ENCODE measurements at places on chromosomes 5 and 9.

GRCh38 chr5:109859537-109859936 is 169.8 kb downstream of the MAN2A1 start:
- no peak for DNase-seq

- no peak for DNase-seq
These were observed 7.4 kb downstream of the B4GALT1 start for GRCh38 chr9:33159777-33160127.

DNA sequence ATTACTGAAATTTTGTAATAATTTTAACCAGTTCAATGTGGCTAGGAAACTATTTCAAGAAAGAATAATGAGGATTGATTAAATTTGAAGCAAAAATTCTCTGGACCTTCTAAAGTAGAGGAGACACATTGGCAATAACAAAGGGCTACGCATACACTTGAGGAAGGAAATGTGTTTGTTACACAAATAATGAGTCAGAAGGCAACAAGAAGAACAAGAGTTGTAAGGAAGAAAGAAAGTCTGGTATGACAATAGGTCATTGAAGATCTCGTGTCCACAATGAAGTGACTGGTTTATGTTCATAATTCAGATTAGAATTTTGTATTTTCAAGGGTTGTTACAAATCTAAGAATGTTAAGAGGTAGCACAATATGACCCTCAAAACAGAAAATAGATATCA is 25.8 kb downstream of the ST8SIA4 start:
- no peak for DNase-seq

- no peak for DNase-seq
These were observed 24.2 kb upstream of the STOM start for GRCh38 chr9:121394292-121394691.

DNA sequence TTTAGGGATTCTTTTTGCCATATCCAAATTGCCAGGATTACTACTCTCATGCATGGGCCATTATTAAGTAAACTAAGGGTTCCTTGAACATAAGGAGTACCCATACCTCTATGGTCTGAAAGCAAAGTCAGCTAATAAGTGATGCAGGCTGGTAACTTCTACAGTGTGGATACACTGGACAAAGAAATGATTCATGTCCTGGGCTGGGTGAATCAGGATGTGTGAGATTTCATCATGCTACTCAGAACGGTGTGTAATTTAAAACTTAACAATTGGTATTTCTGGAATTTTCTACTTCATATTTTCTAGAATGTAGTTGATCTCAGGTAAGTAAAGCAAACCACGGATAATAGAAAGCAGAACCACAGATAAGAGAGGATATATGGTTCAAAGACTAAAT is 428.8 kb downstream of the CHSY3 start:
- no peak for DNase-seq

DNA sequence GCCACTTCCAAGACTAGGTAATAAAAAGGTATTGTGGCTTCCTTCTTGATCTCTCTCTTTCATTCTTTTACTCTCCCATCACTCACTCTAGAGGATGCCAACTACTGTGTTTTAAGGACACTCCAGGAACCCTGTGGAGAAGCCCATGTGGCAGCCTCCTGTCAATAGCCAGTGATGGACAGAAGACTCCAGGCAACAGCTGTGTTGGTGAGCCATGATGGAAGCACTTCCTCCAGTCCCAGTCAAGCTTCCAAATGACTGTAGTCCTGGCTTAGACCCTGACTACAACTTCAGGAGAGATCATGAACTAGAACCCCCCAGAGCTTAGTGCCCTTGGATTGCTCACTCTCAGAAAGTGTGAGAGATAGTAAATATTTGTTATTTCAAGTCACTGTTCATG is 123.9 kb downstream of the PPP2R2B start:
- no peak for DNase-seq

DNA sequence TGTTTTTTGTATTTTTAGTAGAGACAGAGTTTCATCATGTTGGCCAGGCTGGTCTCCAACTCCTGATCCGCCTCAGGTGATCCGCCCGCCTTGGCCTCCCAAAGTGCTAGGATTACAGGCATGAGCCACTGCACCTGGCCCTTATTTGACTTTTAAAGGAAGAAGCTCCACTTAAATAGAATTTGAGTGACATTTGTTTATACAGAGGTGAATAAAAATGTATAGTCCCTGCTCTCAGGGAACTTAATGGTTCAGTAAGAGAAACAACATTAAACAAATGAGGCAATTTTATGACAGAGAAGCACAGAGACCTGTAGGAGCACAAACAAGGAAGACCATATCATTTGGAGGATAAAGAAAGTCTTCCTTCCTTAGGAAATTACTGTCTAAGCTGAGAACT is 65.7 kb downstream of the C9orf152 start:
- DNase-seq, result no peak

DNA sequence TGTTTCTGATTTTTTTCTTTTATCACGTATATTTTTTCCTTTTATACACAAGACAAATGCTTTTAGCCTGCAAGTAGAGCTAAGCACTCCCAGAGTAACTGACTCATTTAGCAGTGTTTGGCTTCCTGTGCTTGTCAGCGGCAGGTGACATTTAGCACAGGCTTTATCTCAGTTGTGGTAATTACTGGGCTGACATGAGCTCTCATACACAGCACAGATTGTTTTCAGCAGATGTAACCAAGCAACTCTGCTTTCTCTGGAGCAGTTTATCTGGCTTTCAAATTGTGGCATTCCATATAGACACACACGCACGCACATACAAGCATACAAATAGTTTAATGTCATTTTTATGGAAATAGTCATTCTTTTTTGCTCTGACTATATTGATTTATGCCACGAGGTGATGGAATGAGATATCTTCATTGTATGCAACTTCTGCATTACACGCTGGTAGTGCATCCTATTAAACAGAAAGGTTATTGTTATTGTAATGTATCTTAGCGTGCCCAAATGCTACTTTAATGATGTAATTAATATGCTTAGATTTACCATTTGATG is 379.0 kb upstream of the GRAMD2B start:
- DNase-seq, result no peak

DNA sequence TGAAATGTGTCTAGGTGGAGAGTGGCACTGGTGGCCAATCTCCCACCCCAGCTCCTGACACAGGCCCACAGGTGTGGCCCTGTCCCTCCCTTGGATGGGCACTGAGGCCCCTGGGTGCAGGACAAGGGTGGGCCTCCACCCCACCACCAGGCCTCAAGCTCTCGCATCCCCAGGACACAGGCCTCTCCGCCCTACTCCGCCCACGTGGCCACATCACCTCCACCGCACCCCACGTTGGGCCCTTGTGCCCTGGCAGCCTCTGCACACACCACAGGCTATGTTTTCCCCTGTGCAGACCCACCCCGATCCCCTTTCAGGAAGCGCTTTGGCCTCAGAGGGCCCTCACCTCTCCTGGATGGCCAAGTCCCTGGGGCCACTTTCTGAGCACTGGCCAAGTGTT is 54.7 kb downstream of the SECISBP2 start:
- DNase-seq, result no peak

DNA sequence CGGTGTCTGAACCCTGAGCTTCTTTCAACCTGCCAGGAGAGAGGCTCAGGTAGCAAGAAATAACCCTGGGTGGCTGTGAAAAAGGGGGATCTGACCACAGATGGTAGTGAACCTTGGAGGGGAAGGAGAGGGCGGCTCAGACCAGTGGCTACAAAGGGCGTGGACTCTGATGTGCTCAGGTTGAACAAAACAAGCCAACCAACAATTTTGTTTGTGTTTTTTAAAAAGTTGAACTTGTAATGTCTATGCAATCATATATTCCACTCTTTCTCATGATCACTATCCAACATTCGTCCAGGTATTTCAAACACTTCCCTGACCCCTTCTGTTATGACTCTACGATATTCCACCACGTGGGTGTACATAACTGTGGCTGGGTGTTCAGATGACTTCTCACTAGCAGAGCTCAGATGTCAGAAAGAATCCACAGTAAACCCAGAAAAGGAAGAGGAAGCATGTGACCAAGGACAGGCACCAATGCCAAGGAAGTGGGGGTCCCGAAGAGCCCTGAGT is 20.0 kb downstream of the PTPN3 start:
- no peak for DNase-seq

GRCh38 chr5:133690746-133691145 is 78.4 kb upstream of the FSTL4 start:
- DNase-seq, result no peak

- DNase-seq, result no peak
These were observed 88.8 kb downstream of the NR3C1 start for GRCh38 chr5:143314659-143315058.

- peak; percentile 79 for DNase-seq
These were observed 87.8 kb upstream of the TNFAIP8 start for GRCh38 chr5:119267958-119268386.

DNA sequence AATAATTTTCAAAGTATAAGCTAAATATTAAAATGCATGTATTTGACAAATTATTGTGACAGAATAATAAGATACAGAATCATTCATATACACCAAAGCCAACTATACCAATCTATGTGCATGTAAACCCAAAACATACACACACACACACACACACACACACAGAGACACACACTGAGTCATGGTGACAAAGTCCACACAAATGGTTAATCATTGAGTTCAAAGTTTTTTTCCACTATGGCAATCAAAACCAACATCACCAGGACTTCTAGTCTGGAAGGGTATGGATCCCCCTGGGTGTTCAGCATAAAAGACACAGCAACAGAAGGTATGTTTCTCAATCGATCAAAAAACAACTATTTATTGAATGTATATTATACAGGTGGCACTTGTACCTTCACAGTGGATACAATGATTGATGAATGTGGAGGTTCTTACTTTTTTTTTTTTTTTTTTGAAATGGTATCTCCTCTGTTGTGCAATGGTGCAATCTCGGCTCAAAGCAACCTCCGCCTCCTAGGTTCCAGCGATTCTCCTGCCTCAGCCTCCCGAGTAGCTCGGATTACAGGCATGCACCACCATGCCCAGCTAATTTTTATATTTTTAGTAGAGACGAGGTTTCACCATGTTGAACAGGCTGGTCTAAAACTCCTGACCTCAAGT is 137.0 kb downstream of the PDE4D start:
- no peak for DNase-seq

GRCh38 chr9:78158286-78158685 is 77.6 kb upstream of the CEP78 start:
- no peak for DNase-seq

DNA sequence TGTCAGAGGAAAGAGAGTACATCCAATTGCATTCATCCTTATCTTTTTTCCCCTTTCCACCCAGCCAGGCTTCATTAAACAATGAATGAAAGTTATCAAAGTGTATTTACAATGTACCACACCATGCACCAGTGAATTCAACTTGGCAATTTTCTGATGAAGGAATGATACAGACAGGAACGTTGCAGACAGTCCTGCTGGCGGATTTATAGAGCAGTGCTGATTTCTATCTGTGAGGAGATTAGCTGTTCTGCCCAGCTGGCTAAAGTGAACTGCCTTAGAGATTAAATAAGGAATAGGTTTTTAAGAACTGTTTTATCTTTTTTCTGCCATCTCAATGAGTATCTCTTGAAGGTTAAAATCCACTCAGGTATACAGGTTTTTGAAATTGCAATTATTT is 403.9 kb downstream of the CDH18 start:
- DNase-seq, result no peak

GRCh38 chr9:126965541-126966428 is 51.2 kb downstream of the RALGPS1 start:
- DNase-seq, result peak; percentile 31

DNA sequence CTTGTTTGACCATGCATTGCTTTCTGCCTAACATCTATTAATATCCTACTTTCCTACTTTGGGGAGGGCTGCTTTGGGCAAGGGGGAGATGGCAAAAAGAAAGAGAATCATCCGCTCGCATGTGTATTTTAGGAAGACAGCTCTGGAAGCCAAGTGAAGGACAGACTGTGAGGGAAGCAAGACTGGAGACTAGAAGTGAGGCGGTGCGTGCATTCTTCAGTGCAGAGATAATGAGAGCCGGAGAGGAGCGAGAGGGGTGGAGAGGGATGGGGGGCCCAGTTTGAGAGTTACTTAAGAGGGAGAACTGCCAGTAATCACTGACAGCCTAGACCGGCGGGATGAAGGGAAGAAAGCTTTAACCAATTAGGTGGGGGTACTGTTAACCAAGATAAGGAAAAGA is 151.7 kb upstream of the RAPGEF1 start:
- DNase-seq, result no peak

DNA sequence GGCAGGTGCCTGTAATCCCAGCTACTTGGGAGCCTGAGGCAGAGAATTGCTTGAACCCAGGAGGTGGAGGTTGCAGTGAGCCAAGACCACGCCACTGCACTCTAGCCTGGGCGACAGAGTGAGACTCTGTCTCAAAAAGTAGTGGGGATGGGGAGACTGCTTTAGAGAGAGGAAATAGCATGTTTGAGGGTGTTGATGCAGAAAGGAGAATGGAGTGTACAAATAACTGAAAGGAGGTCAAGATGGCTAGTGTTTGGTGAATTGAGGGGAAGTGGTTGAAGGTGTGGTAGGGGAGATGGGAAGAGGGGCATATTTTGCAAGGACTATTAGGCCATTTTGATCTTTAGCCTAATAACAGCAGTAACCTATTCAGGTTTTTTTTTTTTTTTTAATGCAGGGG is 18.2 kb downstream of the TENT2 start:
- no peak for DNase-seq

DNA sequence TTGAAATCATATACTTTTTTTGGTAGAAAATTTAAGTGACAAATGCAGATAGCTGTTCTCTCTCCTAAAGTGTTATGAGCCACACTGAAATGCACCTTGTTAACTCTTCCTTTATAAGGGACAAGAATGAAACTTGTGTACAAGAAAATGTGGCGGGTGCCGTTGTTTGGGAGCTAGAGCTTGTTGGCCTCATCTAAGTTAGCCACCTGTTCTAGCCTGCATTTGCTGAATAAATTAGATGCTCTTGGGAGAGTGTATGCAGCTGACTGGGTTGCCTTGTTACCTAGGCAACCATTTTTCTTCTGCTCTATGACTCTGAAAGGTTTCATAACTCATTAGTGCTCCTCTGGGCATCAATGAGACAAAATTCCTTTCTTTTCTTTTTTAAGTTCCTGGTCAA is 174.3 kb downstream of the TAF11L14 start:
- DNase-seq, result no peak

DNA sequence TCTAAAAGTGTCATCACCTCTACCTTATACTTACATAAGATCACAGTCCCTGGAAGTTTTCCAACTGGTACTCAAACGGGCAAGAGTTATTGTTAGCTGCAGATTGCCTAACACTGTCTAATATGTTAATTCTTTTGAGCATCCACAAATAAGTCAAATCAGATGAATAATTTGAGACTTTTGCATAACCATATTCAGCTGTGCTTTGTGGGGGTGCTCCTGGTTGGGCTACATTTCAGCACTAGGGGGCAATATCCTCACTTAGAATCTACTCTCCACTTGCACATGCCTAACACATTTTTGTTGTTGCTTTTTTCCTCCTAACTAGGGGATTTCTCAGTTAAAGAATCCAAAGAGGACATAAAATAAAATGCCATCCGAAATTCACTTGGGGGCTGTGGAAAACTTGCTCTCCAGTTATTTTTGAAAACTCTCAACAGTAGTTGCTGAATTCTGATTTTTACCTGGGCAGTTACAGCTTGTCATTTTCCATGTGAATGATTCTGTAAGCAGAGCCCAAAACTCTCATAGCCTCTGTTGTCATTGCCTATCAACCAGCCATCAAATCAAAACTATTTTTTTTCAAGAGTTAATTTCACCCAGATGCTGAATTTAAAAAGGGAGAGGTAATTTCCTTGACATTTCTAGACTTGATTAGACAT is 71.5 kb downstream of the TRIM36 start:
- no peak for DNase-seq

All from CD4-positive, alpha-beta T cell (primary cell).